ENCODE measurements at places on chromosomes 12 and 14.

DNA sequence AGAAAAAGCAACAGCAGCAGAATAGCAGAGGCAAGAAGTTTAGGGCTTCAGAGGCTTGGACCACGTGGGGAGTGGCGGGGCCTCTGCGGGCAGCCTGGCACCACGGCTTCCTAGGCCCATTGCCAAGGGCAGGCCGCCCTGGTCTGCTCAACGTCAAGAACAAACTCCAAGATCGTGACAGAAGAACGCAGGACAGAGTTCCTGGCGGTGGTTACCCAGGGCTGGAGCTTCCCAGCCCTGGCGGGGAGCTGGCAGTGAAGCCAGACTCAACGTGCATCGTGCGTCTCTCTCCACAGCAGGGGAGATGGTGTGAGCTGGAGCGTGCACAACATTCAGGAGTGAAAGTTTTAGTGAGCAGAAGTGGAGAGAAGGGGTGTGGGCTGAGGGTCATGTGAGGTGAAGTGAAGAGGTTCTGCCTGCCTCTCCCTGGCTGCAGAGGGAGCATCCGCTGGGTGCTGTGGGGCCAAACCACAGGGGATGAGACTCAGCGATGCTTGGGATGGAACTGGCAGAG, 13.9 kb upstream of the CACNA2D4 start:
- no peak for DNase-seq

DNA sequence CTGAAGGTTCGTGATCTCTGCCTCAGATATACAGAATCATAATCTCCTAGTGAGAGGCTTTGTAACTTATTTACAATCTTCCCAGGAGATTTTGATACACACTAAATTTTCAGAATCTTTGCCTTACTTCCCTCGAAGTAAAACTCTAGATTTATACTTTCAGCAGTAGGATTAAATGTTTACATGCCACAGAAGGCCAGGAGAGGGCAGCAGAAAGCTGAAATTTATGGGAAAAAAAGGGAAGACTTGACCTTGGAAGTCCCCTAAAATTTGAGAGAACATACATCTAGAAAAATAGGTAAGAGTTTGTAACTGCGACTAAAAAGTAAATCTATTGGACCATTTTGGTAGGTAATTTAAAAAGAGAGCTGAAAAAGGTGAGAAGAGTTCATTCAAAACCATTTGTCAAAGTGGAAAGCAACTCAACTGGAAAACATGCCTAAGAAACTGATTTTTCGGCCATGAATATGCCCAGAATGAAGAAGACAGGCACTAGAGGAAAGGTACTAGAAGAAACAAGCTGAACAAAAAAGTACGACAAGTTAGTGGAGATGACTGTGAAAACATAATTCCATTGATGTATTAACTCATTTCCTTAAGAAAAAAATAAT, 242.0 kb upstream of the MDGA2 start:
- DNase-seq: peak; percentile 40

DNA sequence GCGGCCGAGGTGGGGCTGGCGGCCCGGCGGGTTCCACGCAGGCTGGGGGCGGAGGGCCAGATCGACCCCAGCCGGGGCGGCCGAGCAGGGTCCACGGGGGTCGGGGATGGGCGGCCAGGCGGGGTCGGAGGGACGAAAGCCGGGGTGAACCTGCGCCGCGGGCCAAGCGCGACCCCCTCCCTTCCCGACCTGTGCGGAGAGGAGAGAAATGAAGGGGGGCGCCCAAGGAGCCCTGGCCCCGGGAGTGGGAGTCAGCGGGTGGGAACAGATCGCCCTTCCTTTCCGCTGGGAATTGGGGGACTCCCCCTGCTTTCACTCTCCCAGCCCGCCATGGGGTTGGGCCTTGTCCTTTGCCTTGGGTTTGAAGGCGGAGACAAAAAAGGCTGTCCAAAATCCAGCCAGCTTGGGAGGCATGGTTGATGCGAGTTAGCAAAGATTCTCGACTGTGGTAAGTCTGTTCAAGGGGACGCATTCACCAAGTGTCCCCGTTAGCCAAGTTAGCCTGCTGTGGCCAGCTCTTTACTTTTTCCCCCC, 559 bp upstream of the CKAP4 start:
- DNase-seq: peak; percentile 52

- DNase-seq: peak; percentile 34
Observed at GRCh38 chr14:95519699-95520098, 3.2 kb upstream of the SYNE3 start.

- DNase-seq: no peak
Observed at GRCh38 chr12:30661210-30661609, 34.5 kb downstream of the IPO8 start.

DNA sequence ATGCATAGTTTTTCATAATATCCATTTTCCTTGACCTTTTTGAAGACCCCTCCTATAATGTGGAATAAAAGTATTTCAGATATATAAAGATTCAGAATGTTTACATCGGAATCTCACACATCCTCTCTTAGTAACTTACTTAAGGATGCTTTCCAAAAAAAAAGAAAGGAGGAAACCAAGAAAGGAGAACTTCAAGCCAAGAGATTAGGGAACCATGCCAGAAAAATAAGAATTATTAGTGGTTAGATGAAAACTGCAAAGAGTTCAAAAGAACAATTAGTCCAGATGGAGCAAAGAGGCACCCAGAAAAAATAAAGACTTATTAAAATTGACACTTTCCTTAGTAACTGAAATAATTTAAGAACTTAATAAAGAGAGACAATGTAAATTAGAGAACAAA, 179.2 kb downstream of the DUSP6 start:
- DNase-seq: no peak

DNA sequence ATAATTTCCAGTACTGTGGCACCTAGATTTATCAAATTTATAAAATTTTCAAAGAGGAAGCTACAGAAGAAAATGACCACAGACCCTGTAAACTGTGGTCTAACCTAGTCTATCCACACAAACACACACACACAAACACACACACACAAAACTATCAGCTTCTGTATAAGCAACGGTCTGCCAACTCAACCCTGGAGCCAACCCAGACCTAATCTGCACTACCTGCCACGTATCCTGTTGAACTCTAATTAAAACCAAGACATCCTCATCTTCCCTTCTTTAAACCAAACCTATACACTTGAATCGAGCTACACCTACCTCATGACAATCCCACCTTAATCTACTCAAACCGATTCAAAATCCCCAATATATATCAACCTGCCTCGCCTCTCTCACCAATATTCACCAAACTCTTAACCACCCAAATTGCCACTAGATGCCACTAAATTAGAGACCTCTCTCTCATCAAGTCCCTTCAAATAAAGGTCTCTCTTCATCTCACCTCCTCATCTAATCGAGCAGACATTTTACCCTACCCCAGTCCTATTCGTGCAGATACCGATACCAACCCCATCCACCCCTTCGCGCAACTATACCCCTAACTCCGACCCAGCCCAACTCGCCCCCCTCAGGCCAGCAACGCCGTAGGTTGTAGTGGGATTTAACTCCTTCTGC, 808 bp downstream of the ACIN1 start:
- DNase-seq: no peak

DNA sequence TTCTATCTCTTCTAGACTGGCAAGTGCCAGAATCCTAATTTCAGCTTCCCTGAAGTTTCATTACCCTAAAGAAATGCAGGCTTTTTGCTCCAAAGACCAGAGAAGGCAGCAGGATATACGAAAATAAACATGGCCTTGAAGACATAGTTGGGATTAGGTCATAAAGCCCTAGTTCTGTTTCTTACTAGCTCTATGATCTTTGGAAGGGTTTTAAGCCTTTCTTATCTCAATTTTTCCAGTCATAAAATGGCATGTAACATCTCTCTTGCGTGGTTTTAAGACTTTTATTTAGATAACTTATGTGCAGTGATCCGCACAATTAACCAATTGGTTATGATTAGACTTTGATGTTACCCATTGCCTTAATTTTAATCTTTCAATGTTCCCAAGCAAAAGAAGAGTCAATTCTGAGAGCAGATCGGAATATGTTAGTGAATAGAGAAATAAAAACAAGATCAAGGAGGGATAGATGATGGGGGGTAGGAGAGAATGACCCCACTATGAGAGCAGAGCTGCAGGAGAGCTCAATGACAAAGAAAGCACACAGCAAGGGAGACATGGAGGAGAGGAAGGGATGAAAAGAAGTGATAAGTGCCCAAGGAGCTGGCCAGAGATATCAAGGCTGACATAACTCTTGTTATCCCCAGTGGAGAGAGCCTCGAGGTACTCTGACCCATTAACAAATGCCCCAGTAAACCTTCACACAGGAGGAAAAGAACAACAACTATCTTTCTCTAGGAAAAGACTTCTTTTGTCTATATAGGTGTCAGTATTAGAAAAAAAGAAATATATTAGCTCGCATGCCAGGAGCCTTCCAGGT, 53.0 kb upstream of the ANP32D start:
- no peak for DNase-seq

All from T1000 (cell line).